T-helper 17 cell (primary cell): ENCODE measurements at places on chromosomes 16 and 17. TPM values are rescaled to one million over a fixed set of nuclear protein-coding genes. Genes with fewer than 3 reads are reported as not detected.

DNA sequence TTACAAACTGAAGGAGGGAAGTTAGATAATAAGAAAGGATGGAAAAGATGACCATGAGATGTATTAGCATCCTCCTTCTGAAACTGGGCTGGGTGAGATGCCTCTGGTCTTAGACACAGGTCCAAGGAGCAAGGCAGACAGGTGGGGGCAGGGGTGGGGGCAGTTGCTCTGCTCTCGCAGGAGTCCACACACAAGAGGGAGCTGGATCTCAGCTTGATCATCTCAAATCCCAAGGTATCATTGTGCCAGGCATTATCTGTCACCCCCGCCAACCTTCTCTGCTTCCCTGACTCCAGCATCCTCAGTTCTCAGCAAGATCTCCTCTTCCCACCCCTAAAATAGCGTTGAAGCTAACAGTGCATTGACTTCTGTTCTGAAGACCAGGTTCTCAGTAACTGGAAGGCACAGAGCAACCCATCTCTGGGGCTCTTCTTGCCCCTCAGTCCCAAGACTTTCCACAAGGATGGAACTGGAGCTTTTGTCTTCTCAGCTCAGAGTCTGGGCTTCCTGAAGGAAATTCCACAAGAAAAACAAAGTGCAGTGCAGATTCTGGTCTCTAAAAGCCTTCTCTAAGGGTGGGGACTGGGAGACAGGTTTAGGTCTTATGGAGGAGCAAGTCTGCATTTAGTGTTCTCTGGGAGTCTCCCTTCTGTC, 1.6 kb downstream of the FLOT2 start:
- peak overlapping the region; percentile 98 for H3K27ac ChIP-seq
- H3K36me3 ChIP-seq: peaks cover 3% of the 10 kb centered on the region
- H3K27me3 ChIP-seq: no peaks in the 10 kb centered on the region

- peak overlapping the region; percentile 95 for H3K27ac ChIP-seq
- no peak for DNase-seq
- H3K4me1 ChIP-seq: peaks cover 72% of the 10 kb centered on the region
- no peaks in the 10 kb centered on the region for H3K36me3 ChIP-seq
- H3K27me3 ChIP-seq: no peaks in the 10 kb centered on the region
Observed at GRCh38 chr17:17109256-17109655, 67.0 kb downstream of the MPRIP start.

DNA sequence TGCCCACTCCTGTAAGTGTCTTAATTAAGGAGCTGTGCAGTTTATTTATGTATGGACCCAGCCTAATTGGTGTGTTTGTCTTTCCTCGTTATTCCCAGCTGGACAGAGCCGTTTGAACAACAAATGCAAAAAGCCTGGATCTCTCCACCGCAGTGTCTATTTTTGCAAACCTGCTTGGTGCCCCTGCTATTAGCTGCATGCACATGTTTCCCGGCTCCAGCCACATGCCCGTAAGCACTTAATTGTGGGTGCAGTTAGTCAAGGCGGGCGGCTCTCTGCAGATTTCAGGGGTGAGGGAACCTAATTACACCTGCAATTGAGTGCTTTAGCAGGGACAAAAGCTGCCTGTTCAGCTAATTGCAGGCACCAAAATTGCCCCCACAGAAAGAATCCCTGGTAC, 74.0 kb upstream of the GSE1 start:
- H3K4me1 ChIP-seq: peaks cover 6% of the 10 kb centered on the region
- no peak overlapping the region for H3K4me3 ChIP-seq
- H3K36me3 ChIP-seq: peaks cover 2% of the 10 kb centered on the region
- no peak overlapping the region for H3K27ac ChIP-seq

AURKB gene
- total RNA-seq: 2.2 TPM

DNA sequence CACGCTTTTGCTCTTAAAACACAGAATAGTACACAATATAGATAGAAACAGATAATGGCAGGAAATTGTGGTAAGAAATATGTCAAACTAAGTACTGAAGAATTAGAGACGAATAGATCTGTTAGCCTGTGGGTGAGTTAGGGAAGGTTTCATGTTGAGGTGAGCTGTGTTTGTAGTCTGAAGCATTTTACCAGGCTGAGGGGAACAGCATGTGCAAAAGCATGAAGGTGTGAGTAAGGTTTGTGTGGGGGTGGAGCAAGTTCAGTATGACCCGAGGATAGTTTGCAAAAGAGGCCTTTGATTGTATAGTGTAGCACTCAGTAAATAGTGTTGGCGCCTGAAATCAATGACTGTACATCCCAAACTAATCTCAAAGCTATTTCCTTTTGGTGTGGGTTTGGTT, 13.8 kb downstream of the IGSF6 start:
- no peaks in the 10 kb centered on the region for H3K27me3 ChIP-seq
- peak overlapping the region; percentile 81 for H3K4me3 ChIP-seq
- peak overlapping the region; percentile 87 for H3K27ac ChIP-seq
- H3K4me1 ChIP-seq: peaks cover 20% of the 10 kb centered on the region

DNA sequence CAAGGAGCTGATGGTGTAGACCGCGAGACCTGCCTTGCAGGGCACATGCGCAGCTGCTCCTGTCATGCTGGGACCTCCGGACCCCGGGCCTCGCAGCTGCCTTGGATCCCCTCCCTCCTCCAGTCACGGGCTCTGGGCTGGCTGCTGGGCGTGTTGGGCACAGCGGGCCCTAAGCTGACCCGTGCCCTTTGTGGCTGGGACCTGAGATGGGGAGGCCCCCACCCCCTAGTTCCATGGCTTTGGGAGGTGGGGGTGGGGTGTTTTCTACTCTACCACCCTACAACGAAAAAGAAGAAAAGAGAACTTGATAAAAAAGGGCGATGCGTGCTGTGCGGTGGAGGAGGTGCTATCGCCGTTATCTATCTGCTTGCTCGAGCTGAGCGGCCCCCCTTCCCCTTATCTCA, 14.5 kb downstream of the ZFPM1 start:
- DNase-seq: no peak
- no peak overlapping the region for H3K4me3 ChIP-seq
- H3K27ac ChIP-seq: no peak overlapping the region
- H3K4me1 ChIP-seq: peaks cover 42% of the 10 kb centered on the region

- no peak overlapping the region for H3K4me3 ChIP-seq
- no peak overlapping the region for H3K27ac ChIP-seq
- H3K4me1 ChIP-seq: peaks cover 22% of the 10 kb centered on the region
- DNase-seq: no peak
Observed at GRCh38 chr17:76841776-76842405, 26.3 kb upstream of the MGAT5B start.

DNA sequence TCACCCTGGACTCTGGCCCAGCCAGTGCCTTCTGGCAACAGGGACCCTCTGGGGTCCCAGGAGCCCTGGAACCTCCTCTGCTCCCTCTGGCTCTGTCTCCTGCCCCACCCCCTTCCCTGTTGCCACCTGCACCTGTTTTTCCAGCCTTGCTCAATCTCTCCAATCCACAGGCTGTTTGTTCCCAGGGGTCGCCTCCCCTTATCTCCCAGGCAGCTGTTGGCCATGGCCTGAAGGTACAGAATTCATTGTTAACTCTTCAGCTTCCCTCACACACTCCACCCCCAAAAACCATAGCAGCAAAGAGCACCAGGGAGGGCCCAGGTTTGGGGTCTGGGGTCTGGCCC, 39.3 kb upstream of the TOB1 start:
- peak overlapping the region; percentile 96 for H3K27ac ChIP-seq
- H3K4me3 ChIP-seq: peak overlapping the region; percentile 78
- peaks cover 56% of the 10 kb centered on the region for H3K4me1 ChIP-seq
- H3K27me3 ChIP-seq: no peaks in the 10 kb centered on the region
- no peaks in the 10 kb centered on the region for H3K36me3 ChIP-seq
- no peak for DNase-seq

ST6GALNAC2 gene
- total RNA-seq: 0.68 TPM

- peak within 1 kb of the TSS; percentile 82 for H3K4me3 ChIP-seq
- H3K36me3 ChIP-seq: no peaks in the 10 kb centered on the region
- H3K4me1 ChIP-seq: peaks cover 19% of the 10 kb centered on the region
- DNase-seq: peak; percentile 63
- no peaks in the 10 kb centered on the region for H3K27me3 ChIP-seq
Observed at GRCh38 chr17:42120770-42121769, at the start of gene KAT2A. TSS of gene KAT2A (minus strand) at chr17:42121367. CDS start at chr17:42121304, 63 bp downstream.

GRCh38 chr16:26747760-26748159, 319.0 kb upstream of the C16orf82 start:
- H3K27me3 ChIP-seq: peaks cover 33% of the 10 kb centered on the region
- H3K4me1 ChIP-seq: peaks cover 2% of the 10 kb centered on the region
- H3K36me3 ChIP-seq: peaks cover 3% of the 10 kb centered on the region
- no peak for DNase-seq
- H3K4me3 ChIP-seq: no peak overlapping the region

DNA sequence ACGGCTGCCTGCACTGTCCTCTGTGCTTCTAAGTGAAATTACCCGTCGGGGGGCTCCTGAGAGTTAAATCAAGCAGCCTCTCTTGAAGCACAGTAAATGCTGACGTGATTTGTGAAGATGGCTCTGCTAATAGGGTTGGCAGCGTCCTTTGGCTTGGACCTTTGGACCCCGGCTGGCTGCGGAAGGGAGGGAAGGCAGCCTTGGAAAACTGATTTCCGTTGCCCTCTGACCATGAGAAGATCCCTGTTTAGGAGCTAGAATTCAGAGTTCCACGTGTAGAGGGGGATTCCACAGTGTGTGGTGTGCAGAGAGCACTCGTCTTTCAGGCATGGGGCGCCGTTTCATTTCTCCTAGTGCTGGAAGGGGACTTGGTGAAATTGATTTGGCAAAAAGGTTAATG, 640.8 kb downstream of the WWOX start:
- no peaks in the 10 kb centered on the region for H3K36me3 ChIP-seq
- peak overlapping the region; percentile 99 for H3K27ac ChIP-seq
- no peak for DNase-seq
- H3K4me1 ChIP-seq: peaks cover 22% of the 10 kb centered on the region
- H3K27me3 ChIP-seq: no peaks in the 10 kb centered on the region
- H3K4me3 ChIP-seq: no peak overlapping the region

MYH11 gene
- total RNA-seq: 0.22 TPM

DNA sequence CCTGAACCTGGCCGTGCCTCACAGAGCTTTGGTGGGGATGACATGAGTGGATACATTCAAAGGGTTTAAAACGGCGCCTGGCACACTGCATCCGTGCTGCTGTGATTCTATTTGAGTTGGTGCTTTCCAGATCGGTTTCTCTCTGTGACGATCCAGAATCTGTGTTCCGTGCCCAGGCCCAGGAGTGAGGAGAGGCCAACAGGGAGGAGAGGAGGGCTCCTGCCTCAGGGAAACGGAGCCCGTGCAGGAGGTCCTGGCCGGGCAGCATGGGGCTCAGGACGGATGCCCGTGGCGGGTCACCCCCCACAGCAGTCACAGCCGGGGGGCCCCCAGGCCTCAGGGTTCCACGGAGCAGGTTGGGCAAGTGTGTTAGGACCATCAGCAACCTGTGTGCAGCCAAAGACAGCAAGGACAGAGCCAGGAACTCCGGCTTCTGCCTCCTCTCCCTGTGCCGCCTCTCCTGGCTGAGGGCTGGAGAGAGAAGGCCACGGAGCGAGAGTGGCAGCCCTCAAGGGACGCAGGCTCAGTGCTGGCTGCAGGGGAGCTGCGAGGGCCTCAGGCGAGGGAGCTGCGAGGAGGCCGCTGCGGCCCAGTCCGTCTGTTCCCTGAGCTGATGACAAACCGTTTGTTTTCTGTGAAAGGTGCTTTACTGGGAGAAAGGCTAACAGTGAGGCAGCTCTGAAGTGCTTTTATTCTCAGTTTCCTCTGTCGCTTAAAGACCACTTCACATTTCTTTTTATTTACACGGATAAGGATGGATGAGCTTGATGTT, 99.3 kb downstream of the METRNL start:
- no peak overlapping the region for H3K4me3 ChIP-seq
- no peak for DNase-seq
- H3K27me3 ChIP-seq: no peaks in the 10 kb centered on the region
- H3K4me1 ChIP-seq: peaks cover 2% of the 10 kb centered on the region

- H3K4me1 ChIP-seq: peaks cover 30% of the 10 kb centered on the region
- peak overlapping the region; percentile 80 for H3K27ac ChIP-seq
- DNase-seq: no peak
- peak overlapping the region; percentile 84 for H3K4me3 ChIP-seq
Observed at GRCh38 chr17:2712300-2713043, 908 bp upstream of the CLUH start.

KRTAP4-5 gene
- not detected for total RNA-seq

DNA sequence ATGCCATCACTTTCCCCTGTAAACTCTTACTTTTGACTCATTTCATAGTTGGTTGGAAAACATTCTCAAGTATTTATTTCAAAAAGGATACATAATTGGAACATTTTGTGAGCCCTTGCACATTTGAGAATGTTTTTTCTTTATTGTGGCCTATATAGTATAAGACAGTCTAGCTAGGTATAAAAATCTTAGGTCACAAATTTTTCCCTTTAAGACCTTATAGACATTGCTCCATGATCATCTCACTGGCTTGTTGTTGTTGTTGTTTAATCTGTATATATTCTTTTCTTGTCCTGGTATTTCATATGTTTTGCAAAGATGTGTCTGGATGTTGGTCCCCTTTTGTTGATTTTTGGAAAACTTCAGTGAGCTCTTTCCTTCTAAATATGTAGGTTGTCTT, 194.2 kb downstream of the NTN1 start:
- no peaks in the 10 kb centered on the region for H3K27me3 ChIP-seq
- no peaks in the 10 kb centered on the region for H3K36me3 ChIP-seq
- peaks cover 6% of the 10 kb centered on the region for H3K4me1 ChIP-seq
- no peak overlapping the region for H3K4me3 ChIP-seq

SNX20 gene
- 44.0 TPM for total RNA-seq

AOC3 gene
- 1.1 TPM for total RNA-seq

CALB2 gene
- total RNA-seq: not detected

DNA sequence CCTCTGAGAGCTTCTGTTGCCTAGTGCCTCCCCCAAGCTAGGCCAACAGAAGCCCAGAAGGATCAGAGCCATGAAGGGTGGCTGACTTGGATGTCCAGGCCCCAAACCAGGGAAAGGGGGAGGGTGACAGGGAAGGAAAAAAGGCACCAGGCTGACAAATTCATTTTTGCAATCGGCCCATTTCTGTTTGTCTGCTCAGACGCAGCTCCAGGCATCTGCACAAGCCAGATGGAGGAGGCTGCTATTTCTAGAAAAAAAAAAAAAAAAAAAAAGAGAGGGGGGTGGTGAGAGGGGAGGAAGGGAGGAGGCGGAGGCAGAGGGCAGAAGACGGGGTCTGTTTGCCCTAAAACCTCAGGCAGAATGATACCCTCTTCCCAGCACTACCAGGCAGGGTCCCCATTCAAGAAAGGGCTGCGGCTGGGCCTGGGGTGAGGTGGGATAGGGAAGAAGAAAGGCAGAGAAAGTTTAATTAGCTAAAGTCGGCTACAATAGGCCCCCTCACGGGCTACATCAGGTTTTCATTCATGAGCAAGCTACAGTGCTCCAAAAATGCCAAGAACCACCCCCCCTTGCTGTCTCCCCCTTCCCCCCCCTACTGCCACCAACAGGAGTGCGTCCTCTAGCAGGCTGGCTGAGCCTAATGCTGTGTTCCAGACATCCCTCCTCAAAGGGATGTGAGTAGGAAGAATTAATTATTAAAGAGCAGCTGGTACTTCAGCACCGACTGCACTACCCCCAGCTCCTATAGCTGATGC, 2.4 kb downstream of the HDAC5 start:
- no peaks in the 10 kb centered on the region for H3K27me3 ChIP-seq
- peaks cover 35% of the 10 kb centered on the region for H3K4me1 ChIP-seq
- peak overlapping the region; percentile 86 for H3K27ac ChIP-seq
- H3K4me3 ChIP-seq: peak overlapping the region; percentile 47
- no peak for DNase-seq

MYLK3 gene
- not detected for total RNA-seq

TMEM238L gene
- not detected for total RNA-seq

TNP2 gene
- total RNA-seq: not detected

- no peak for DNase-seq
- H3K27me3 ChIP-seq: no peaks in the 10 kb centered on the region
- H3K27ac ChIP-seq: peak overlapping the region; percentile 99
- peaks cover 31% of the 10 kb centered on the region for H3K4me1 ChIP-seq
Observed at GRCh38 chr17:75783069-75783783, 1.4 kb upstream of the UNK start.

- H3K27ac ChIP-seq: peak overlapping the region; percentile 16
- no peak overlapping the region for H3K4me3 ChIP-seq
- peaks cover 11% of the 10 kb centered on the region for H3K4me1 ChIP-seq
- H3K27me3 ChIP-seq: no peaks in the 10 kb centered on the region
Observed at GRCh38 chr16:67790071-67790470, 16.3 kb downstream of the RANBP10 start.
